ENCODE measurements at places on chromosomes 3 and 15. TPM values are rescaled to one million over a fixed set of nuclear protein-coding genes. Genes with fewer than 3 reads are reported as not detected.

- H3K27ac ChIP-seq, result no peak overlapping the region
- H3K4me1 ChIP-seq, result peaks cover 6% of the 10 kb centered on the region
- H3K36me3 ChIP-seq, result no peaks in the 10 kb centered on the region
- no peak overlapping the region for H3K4me3 ChIP-seq
Observed at GRCh38 chr3:30847592-30847991, 46.9 kb downstream of the GADL1 start.

GOLGA8B gene
- total RNA-seq, result 234 TPM

- H3K27me3 ChIP-seq, result peaks cover 9% of the 10 kb centered on the region
- no peak overlapping the region for H3K27ac ChIP-seq
- no peaks in the 10 kb centered on the region for H3K36me3 ChIP-seq
- H3K4me3 ChIP-seq, result no peak overlapping the region
- no peaks in the 10 kb centered on the region for H3K4me1 ChIP-seq
Observed at GRCh38 chr3:58299839-58300516, 6.1 kb upstream of the RPP14 start.

DNA sequence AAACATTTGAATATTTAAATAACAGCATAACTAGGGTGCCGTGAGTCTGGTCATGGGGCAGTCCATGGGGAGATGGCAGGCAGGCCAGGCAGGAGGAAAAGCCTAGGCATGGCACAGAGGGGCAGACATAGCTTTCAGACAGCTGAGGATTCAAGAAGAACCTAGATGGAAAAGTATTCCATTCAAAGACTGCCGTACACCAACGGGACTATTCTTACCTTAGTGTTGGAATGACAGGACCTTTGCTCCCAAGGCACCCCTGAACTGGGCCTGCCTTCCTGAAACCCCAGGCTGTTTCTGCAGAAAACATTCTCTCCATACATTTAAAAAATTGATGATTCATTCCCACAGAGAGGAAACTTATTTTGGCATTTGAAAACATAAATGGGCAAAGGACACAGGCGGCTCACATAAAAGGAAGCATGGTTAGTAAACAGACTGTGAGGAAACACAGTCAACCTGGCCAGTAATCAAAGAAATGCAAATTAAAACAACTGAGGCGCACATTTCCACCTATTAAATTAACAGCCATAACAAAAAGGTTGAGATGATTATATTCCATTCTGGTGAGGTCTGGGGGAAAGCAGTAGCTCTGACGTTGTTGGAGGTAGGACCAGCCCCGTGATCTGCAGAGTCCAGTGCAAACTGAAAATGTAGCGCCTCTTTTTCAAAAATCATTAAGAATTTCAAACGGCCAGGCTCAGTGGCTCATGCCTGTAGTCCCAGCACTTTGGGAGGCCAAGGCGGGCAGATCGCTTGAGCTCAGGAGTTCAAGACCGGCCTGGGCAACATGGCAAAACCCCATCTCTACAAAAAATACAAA, 71.3 kb upstream of the SMAD3 start:
- H3K36me3 ChIP-seq, result no peaks in the 10 kb centered on the region
- H3K27me3 ChIP-seq, result peaks cover 17% of the 10 kb centered on the region
- no peak overlapping the region for H3K4me3 ChIP-seq
- DNase-seq, result no peak
- no peak overlapping the region for H3K27ac ChIP-seq

DNA sequence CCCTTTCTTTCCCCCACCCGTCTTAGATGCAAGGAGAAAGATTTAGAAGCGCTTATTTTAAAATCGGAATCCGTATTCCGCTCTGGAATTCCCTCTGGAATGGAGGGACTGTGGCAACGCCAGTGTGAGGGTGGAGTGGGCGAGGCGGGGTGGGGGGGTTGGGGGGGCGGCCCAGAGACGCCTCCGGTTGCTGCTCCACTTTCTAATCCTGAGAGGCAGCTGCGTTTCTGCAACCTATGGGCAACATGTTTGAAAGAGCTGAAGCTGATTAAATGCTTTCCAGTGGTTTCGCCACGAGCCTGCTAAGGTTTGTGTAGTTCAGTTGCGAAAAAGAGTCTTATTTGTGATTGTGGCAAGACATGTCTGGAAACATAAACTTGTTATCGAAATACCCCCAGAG, at the start of gene CCK:
Gene CCK (minus strand): TSS at position 101 of the 400 bp plus-strand sequence. CDS start 2,555 bp downstream, outside the sequence.
- H3K4me3 ChIP-seq, result no peak within 1 kb of the TSS
- no peaks in the 10 kb centered on the region for H3K4me1 ChIP-seq
- H3K36me3 ChIP-seq, result no peaks in the 10 kb centered on the region
- DNase-seq, result no peak
- H3K27ac ChIP-seq, result no peak within 1 kb of the TSS

GRCh38 chr3:158916111-158916510, 114.3 kb downstream of the MFSD1 start:
- no peaks in the 10 kb centered on the region for H3K36me3 ChIP-seq
- DNase-seq, result no peak
- H3K4me3 ChIP-seq, result no peak overlapping the region
- no peaks in the 10 kb centered on the region for H3K4me1 ChIP-seq
- no peak overlapping the region for H3K27ac ChIP-seq

DNA sequence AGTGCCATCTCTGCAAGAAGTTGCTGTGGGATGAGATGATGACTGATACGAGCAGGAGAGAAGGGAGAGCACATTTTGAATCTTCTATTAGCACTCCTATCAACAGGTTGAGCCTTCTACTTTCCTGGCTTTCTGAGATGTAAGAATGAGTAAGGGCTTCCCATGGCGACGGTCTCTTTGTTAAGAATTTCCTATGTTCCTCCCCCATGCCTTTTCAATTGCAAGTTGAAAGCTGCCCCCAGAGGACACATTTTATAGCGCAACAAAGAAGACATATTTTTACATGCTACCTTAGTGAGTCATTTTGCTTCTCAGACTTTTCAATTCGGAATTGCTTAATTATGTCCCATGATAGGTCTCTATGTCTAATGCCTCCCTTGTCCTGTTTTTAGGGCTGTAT, 71.3 kb upstream of the LRTM1 start:
- H3K4me1 ChIP-seq, result no peaks in the 10 kb centered on the region
- DNase-seq, result no peak
- no peaks in the 10 kb centered on the region for H3K36me3 ChIP-seq
- H3K27ac ChIP-seq, result no peak overlapping the region

DNA sequence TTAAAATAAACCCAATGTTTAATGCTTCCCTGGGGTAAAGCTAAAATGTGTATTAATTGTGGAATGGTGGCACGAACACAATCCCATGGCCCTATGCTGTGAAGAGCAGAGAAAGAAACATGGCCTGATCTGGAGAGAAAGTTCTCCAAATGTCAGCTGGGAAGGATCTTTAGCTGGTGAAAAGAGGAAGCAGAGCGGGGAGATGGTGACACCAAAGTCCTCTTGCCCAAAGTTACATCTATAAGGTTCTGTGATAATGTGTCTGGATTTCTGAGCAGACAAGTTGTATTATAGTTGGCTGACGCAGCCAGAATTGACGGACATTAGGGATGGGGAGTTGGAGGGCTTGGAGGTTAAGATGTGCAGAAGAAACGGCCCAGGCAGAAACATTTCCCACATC, 196.2 kb downstream of the CHST2 start:
- no peaks in the 10 kb centered on the region for H3K36me3 ChIP-seq
- no peak overlapping the region for H3K27ac ChIP-seq
- no peak for DNase-seq

- H3K27ac ChIP-seq, result peak overlapping the region; percentile 96
- H3K4me3 ChIP-seq, result peak overlapping the region; percentile 83
- H3K36me3 ChIP-seq, result no peaks in the 10 kb centered on the region
- DNase-seq, result no peak
- H3K4me1 ChIP-seq, result peaks cover 38% of the 10 kb centered on the region
Observed at GRCh38 chr15:65806397-65806796, 14.3 kb upstream of the DENND4A start.

SLITRK3 gene
- total RNA-seq, result not detected

DNA sequence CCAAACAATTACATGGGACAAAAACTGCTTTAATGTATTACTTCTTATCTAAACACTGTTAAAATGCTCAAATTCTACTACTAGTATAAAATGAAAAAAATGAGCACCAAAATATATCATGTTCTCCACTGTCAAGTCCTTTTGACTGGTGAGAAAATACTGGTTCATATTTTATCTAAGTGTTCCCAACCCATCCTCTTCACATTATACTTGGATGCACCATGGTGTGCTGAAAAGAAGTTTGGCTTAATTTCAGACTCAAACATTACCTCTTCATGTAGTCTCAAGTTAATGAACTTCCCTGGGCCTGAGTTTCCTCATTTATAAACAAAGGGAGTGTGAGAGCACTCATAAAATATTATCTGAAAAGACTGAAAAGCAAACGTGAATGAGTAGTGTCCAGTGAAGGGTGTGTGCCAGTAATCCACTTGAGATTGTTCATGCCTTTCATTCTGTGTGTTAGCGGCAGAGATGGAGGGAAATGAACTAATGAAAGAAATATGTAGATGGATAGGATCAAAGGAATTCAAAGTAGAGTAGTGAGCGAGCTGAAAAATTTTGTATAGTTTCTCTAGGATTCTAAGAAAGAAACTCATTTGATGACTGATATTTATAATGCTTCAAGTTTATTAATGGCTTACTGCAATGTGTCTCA, 263.2 kb downstream of the NLGN1 start:
- no peaks in the 10 kb centered on the region for H3K4me1 ChIP-seq
- H3K27me3 ChIP-seq, result no peaks in the 10 kb centered on the region
- no peaks in the 10 kb centered on the region for H3K36me3 ChIP-seq
- no peak overlapping the region for H3K27ac ChIP-seq
- H3K4me3 ChIP-seq, result no peak overlapping the region

DNA sequence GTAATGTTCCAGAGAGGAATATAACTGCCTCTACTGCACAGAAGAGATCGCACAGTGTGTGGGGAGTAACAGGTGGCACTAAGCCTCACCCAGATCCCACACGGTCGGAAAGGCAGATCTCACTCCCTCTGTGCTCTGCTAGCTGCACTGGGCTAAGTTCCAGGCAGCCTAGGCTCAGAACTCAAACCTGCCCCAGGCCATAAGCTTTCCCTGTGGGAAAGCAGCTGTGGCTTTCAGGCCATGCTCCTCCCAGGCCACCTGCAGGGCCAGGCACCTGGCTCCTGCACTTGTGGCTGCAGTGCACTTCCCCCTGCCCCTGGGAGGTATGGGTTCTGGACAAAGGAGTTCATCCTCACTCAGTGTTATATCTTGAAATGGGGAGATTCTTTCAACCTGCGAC, 27.5 kb downstream of the PCCB start:
- peaks cover 42% of the 10 kb centered on the region for H3K36me3 ChIP-seq
- H3K4me3 ChIP-seq, result no peak overlapping the region
- no peak for DNase-seq
- no peak overlapping the region for H3K27ac ChIP-seq
- no peaks in the 10 kb centered on the region for H3K27me3 ChIP-seq
- H3K4me1 ChIP-seq, result peaks cover 9% of the 10 kb centered on the region

- no peaks in the 10 kb centered on the region for H3K4me1 ChIP-seq
- H3K27ac ChIP-seq, result no peak overlapping the region
- no peaks in the 10 kb centered on the region for H3K36me3 ChIP-seq
Observed at GRCh38 chr15:79418693-79419279, 13.3 kb upstream of the MINAR1 start.

LDHAL6B gene
- not detected for total RNA-seq

DNA sequence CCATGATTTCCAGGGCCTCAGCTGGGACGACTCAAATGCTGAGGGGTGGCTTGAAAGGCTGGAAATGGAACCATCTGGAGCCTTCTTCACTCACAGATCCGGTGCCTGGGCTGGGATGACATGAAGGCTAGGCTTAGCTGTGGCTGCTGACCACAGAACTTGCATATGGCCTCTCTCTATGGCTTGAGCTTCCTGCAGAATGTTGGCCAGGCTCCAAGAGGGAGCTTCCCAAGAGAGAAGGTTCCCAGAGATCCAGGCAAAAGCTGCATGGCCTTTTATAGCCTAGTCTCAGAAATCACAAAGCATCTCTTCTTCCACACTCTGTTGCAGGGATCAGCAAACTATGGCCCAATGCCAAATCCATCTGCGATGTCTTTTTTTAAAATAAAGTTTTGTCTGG, 44.8 kb downstream of the GATM start:
- H3K27me3 ChIP-seq, result no peaks in the 10 kb centered on the region

DNA sequence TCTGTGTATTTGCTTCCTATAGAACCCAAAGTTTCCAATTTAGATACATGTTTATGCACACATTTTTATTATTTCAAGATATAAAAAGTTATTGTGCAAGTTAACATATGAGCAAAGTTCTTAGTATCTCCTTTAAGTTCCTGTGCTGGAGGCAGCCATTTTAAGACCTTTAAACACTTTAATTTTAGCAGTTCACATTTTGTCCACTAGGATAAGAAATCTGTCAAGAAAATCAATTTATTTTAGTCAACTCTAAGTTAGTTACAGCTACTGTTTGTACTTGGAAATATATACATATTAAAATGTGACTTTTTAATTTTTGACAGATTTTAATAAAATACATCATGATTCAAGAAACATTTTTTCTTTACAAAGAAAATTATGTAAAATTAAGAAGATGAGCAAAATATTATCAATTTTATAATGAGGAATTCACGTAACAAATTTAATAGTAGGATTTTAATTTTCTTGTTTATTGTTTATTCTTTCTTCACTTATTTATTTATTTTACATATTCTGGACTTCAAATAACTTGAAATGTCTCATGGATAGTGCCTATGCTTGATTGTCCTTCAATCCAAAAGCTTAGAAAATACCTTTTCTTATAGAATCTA, 402.6 kb upstream of the GBE1 start:
- H3K4me1 ChIP-seq, result no peaks in the 10 kb centered on the region
- H3K27me3 ChIP-seq, result no peaks in the 10 kb centered on the region
- no peaks in the 10 kb centered on the region for H3K36me3 ChIP-seq

DNA sequence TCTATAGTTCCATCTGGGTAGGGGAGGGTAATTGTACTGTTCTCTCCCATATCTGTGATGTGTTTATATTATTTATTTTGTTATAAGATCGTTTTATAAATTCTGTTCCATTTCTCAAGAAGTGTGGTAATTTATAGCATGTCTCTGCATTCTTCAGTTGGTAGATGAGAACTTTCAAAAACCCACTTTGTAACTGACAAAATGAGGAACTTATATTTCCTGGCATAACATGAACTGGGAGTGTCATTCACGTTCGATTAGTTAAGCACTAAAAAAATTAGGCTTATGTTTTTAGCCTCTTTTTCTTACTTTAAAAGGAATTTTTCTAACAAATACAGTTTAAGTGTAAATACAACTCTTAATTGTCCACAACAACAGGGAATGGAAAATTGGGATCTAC, 230.8 kb downstream of the CGGBP1 start:
- no peaks in the 10 kb centered on the region for H3K27me3 ChIP-seq
- no peak overlapping the region for H3K4me3 ChIP-seq
- peaks cover 4% of the 10 kb centered on the region for H3K36me3 ChIP-seq
- H3K4me1 ChIP-seq, result no peaks in the 10 kb centered on the region
- DNase-seq, result no peak

GRCh38 chr3:55555873-55556618, 68.9 kb upstream of the WNT5A start:
- H3K4me1 ChIP-seq, result no peaks in the 10 kb centered on the region
- H3K27me3 ChIP-seq, result no peaks in the 10 kb centered on the region
- H3K4me3 ChIP-seq, result no peak overlapping the region
- DNase-seq, result no peak

ECE2 gene
- total RNA-seq, result not detected

DNA sequence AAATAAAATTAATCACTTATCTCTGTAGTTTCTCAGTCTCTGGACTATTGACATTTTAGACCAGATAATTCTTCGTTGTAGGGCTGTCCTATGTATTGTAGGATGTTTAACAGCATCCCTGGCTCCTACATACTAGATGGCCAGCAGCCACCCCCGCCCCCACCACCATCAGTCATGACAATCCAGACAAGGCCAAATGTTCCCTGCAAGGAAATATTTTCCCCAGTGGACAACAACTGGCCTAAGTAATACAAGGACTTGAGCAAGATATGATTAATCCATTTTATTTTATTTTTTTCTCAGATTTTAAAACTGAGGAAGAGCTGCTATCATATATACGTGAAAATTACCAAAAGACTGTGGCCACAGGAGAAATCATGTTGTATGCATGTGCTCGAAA, 23.8 kb downstream of the TICRR start:
- no peak for DNase-seq
- H3K4me1 ChIP-seq, result no peaks in the 10 kb centered on the region
- no peak overlapping the region for H3K4me3 ChIP-seq
- peaks cover 12% of the 10 kb centered on the region for H3K36me3 ChIP-seq
